Activated T-helper 2 cell treated with anti-CD3 and anti-CD28 coated beads, Interferon-gamma antibody, Interleukin-2, Interleukin-4, amounts not matched to agents 10 μg/mL and 5 μg/mL and 100 μg/mL, durations not matched to agents 14 hours and 24 hours and 36 hours (primary cell): ENCODE measurements at places on chromosomes 2 and 18.

GRCh38 chr2:29159125-29159524, 43.9 kb downstream of the CLIP4 start:
- no peaks in the 10 kb centered on the region for H3K27me3 ChIP-seq
- no peak overlapping the region for H3K27ac ChIP-seq
- no peak for DNase-seq
- H3K4me1 ChIP-seq: no peaks in the 10 kb centered on the region
- no peak overlapping the region for H3K4me3 ChIP-seq
- H3K36me3 ChIP-seq: peaks cover 53% of the 10 kb centered on the region

DNA sequence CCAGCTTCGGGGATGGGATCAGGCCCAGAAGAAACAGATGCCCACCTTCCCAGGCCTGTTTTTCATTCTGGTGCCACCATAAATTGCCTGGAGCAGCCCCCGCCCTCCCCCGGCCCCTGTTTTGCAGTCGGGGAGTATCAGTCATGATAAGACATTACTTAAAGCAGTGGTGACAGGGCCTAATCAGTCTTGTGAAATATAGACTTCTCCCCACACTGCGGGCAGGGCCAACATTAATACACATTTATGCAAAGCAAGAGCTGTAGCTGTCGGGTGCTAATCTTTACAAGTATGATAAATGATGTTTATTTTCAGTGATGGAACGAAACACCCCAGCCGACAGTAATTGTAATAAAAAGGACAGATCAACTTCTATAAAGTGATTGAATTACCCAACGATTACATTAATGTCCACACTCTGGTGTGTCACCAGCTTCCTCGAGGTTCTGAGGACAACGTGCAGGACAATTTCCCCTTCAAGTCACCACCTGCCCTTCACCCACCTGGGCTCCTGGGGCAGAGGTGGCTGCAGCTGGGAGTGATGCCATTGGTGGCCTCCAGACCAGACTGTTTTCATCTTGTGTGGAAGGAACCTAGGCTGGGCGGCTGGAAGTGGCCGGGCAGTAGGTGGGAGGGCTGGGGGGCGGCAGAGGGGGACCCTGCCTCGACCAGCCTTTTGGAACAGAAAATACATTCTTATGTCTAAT, 226.0 kb downstream of the TFCP2L1 start:
- no peak overlapping the region for H3K4me3 ChIP-seq
- no peak overlapping the region for H3K27ac ChIP-seq
- H3K4me1 ChIP-seq: no peaks in the 10 kb centered on the region
- H3K27me3 ChIP-seq: no peaks in the 10 kb centered on the region

GRCh38 chr18:28050545-28050944, 126.4 kb downstream of the CDH2 start:
- H3K4me1 ChIP-seq: no peaks in the 10 kb centered on the region
- H3K36me3 ChIP-seq: no peaks in the 10 kb centered on the region
- H3K4me3 ChIP-seq: no peak overlapping the region
- H3K27me3 ChIP-seq: no peaks in the 10 kb centered on the region
- no peak overlapping the region for H3K27ac ChIP-seq

DNA sequence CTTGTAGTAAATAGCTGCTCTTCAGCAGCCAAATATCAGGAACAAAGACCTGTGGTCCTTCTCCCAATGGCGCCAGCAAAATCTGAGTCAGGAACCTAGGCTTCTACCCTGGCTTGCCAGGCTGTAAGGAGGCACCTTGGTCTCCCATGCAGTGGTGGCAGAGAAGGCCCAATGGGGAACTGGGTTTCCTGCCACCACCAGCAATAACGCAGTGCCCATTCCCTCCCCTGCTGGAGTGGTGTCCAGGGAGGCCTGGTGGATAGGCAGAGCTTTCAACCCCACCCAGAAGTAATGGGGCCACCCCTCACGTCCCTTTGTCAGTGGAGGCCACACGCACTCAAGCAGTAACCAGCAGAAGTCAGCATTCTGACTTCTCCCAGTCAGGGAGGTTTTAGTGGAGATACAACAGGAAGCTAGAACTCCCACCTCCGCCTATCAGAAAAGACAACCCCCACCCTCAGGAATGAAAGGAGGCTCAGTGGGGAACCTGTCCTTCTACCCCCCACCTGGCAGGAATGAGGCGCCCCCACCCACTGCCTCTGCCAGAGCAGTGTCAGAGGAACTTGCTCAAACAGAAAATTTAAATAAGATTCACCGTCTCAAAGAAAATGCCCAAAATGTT, 132.4 kb downstream of the COPS8 start:
- no peak for DNase-seq
- no peak overlapping the region for H3K4me3 ChIP-seq
- no peaks in the 10 kb centered on the region for H3K36me3 ChIP-seq
- no peak overlapping the region for H3K27ac ChIP-seq
- H3K4me1 ChIP-seq: no peaks in the 10 kb centered on the region

DNA sequence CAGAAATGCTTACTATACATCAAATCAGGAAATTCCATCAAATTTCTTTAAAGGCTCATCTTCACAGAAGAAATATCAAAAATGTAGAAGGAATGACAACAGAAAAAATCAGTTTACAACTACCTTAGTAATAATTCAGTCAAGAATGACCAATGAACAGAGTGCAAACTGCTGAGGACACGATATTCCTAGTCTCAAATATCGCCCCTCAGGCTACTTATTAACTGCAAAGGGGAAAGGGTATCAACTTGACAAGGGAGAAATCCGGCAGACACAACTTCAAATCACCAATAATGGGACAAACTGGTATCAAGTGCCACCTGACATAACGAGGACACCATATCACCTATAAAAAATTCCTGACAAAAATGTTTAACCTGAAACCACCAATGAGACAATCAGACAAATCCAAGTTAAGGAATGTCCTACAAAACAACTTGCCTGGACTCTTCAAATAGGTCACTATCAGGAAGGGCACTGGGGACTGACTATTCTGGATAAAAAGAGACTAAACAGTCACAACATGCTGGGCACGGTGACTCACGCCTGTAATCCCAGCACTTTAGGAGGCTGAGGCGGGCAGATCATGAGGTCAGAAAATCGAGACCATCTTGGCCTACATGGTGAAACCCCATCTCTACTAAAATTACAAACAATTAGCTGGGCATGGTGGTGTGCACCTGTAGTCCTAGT, 12.8 kb downstream of the COX7A2L start:
- H3K4me1 ChIP-seq: peaks cover 6% of the 10 kb centered on the region
- no peak overlapping the region for H3K4me3 ChIP-seq
- no peak for DNase-seq
- H3K27ac ChIP-seq: no peak overlapping the region
- no peaks in the 10 kb centered on the region for H3K27me3 ChIP-seq
